ENCODE measurements at places on chromosomes 3 and 15. TPM values are rescaled to one million over a fixed set of nuclear protein-coding genes. Genes with fewer than 3 reads are reported as not detected.

EPB42 gene
- total RNA-seq, result not detected

ATP2B2 gene
- 0.07 TPM for total RNA-seq

DNA sequence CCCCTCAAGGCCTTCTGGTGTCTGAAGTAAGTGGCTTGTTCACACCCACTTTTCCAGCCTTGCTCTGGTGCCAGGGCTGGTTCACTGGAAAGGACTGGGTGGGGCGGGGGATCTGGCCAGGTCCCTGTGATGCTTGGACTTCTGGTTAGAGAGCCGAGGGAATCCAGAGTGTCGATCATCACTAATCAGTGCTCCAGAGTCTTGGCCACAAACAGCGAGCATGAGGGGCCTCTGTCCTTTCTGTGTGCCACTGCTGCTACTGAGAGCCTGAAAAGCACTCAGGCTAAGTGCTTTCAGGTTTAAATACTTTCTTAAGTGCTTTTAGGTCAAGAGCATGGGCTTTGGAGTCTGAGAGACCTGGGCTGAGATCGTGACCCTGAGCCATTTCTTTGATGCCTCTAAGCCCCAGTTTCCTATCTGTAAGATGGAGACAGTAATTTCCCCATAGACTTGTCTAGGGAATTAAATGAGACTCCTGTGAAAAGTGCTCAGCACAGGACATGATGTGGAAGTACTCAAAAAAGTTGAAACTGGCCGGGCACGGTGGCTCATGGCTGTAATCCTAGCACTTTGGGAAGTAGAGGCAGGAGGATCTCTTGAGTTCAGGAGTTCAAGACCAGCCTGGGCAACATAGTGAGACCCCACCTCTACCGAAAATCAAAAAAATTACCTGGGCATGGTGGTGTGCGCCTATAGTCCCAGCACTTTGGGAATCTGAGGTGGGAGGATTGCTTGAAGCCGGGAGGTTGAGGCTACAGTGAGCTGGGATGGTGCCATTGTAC, 53.8 kb upstream of the SEC22A start:
- DNase-seq, result no peak

DNA sequence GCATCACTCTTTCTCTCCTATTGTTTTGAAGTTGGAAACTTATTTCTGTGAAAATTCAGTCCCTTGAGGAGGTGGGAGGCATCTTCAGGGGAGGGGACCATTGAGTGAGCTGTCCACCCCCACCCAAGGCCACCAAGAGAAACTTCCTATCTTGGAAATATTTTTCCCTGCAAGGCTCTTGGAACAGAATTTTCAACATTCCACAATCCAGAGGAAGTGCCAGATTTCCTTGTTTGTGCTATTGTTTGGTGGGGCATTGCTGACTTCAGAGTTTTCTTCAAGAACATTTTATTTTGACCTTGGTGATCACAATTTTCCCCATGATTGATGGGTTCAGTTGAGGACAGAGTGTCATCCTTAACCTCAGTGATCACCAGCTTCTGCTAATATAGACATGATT, 12.0 kb downstream of the DNASE1L3 start:
- no peak for DNase-seq

COL6A6 gene
- total RNA-seq, result 0.12 TPM

- no peak for DNase-seq
These were observed 39.5 kb downstream of the MECOM start for GRCh38 chr3:169623971-169624370.

DNA sequence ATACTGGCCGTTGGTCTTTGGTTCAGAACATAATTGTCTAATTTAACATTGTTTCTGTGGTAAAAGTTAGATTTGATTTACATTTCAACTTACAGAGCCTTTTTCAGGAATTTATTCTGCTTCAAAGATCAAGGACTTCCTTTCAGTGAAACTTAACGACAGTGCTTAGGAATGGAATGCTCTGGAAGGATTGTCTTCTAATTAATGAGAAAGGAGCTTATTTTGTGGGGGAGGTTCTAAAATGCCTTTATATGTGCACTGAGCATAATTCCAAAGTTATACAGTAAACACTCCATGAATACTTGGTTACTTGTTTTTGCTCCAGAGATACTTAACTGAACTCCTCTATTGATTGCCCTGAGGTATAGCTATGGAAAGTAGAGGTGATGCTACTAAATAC, 75.7 kb downstream of the CACNA1D start:
- DNase-seq, result no peak

FAM174B gene
- total RNA-seq, result 33.4 TPM

- no peak for DNase-seq
These were observed 83.5 kb downstream of the EOMES start for GRCh38 chr3:27638594-27638993.
